ENCODE measurements at places on chromosomes 5 and 9. TPM values are rescaled to one million over a fixed set of nuclear protein-coding genes. Genes with fewer than 3 reads are reported as not detected.

DNA sequence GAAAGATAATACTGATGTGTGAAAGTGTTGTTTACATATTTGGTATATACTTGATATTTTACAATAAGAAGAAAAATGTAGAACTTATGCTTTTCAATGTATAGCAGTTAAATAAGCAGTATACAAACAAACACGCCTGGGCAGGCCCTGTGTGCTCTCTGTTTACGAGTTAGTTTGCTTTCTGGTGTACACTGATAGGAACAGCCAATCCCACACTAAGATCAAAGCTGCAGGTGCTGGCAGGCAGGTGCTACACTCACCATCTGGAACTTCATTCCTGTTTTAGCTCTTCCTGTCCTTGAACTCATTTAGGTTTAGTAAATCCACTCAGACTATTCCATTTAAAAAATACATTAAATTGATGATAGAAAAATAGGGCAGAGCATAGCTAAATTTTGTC lies 614.7 kb upstream of the ST8SIA4 start:
- no peak for DNase-seq

DNA sequence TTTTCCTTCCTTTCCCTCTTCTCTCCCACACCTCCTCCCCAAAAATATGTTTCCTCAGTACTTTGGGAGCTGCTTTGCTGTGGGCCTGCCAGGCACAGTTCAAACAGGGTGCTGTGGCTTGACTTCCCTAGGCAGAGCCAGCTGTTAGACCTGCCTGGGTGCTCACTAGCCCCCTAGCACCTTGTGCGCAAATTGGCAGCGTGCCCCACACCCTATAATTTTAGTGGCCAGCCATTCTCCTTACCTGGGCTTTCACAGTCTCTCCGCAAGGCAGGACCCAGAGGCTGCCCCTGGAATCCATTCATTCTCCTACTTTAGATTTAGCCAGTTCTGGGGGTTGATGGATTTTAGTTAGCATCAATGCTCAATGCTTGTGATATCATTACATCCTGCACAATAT lies 72.3 kb downstream of the ANGPTL2 start:
- DNase-seq, result no peak

- no peak for DNase-seq
Observed at GRCh38 chr5:138737494-138738265, 15.5 kb upstream of the CTNNA1 start.

DNA sequence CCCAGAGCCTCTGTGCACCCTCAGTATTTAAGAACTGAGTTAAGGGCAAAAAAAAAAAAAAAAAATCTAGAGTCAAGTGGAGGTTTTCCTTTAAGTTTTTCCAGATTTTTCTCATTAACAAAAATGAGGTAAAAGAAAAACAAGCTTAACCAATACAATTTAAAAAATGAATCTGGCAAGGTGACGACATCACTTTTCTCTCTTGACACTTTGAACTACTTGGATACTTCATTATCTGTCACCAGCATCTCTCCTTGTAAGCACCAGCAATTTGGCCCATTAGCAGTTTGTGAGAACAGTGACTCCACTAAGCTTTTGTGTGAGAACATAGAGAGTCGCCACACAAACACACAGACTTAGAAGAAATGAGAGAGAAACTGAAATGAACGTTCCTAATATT lies 345.7 kb upstream of the SLC30A5 start:
- no peak for DNase-seq

DNA sequence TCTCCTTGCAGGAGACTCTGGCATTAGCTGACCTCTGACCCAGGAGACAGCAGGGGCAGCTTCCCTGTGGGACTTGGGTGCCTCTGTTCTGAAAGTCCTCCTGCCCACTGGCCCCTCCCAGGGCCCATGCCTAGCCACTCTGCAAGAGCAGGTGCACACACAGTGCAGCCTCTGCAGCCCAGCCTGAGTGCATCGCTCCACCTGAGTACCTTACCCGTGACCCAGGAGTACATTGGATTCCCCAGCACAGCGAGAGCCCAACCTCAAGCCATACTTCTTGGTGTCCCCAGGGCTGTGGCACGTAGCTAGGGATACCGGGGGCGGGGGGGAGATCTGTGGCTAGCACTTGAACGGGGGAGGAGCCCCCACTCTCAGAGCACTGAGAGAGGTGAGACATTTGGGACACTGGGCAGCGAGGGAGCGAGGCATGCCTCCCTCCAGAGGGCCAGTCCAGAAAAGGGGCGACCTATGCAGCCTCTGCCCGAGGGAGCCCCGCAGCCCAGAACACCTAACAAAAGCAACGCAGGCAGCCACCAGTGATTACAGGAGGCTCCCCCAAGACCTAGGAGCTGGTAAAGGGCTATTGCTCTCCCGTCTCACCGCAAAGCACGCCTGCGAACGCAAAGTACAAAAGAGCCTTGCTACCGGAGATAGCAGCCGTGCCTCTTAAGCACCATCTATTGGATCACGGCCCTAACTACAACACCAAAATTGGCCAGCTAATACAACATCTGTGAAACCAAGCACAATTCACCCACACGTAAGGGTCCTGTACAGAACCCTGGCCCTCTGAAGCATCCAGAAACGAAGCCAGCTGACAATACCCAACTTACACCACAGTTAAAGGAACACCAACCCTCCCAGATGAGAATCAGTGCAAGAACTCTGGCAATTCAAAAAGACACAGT lies 826 bp upstream of the PRDM9 start:
- DNase-seq, result no peak

- DNase-seq, result no peak
Observed at GRCh38 chr5:140992828-140993227, 26.6 kb downstream of the PCDHAC2 start.

PCDHGA7 gene
- not detected for polyA plus RNA-seq

FEM1C gene
- polyA plus RNA-seq, result 1.6 TPM

RASEF gene
- polyA plus RNA-seq, result not detected

GRCh38 chr5:86894056-86894455 lies 276.3 kb downstream of the COX7C start:
- no peak for DNase-seq

PDZD2 gene
- 0.09 TPM for polyA plus RNA-seq

GRCh38 chr9:95028853-95029219 lies 288.7 kb downstream of the FANCC start:
- DNase-seq, result no peak

GRCh38 chr9:93897075-93897970 lies 57.8 kb downstream of the BARX1 start:
- no peak for DNase-seq

DNA sequence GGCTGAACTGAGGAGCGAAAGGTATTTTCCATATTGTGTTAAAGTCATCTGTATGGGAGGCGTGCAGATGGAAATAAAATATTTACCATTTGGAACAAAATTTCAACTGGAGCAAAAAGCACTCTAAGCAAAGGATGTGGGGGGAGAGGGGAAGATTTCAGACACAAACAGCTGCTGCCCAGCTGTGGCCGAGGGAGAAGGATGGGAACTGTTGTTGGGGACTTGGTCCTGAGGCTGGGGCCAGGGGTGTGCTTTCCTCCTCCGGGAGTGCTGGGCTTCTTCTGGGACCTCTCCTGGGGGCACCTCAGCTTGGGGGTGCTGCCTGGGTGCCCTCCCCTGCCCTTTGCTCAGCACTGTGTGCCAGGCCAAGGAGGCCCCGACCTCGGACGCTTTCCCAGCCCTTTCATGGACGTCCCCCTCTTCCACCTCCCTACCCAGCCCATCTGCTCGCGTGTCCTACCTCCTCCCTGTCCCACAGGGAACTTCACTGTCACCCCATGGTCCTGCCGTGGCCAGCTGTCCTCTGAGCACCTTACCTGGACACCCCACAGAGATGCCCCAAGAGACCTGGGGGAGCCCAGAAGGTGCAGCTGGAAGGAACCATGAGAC lies 101.9 kb upstream of the COL5A1 start:
- DNase-seq, result no peak

PCSK1 gene
- not detected for polyA plus RNA-seq

GRCh38 chr5:111227226-111227782 lies 3.1 kb downstream of the CAMK4 start:
- DNase-seq, result no peak

BTNL9 gene
- polyA plus RNA-seq, result 0.73 TPM

KCNV2 gene
- polyA plus RNA-seq, result not detected

DNA sequence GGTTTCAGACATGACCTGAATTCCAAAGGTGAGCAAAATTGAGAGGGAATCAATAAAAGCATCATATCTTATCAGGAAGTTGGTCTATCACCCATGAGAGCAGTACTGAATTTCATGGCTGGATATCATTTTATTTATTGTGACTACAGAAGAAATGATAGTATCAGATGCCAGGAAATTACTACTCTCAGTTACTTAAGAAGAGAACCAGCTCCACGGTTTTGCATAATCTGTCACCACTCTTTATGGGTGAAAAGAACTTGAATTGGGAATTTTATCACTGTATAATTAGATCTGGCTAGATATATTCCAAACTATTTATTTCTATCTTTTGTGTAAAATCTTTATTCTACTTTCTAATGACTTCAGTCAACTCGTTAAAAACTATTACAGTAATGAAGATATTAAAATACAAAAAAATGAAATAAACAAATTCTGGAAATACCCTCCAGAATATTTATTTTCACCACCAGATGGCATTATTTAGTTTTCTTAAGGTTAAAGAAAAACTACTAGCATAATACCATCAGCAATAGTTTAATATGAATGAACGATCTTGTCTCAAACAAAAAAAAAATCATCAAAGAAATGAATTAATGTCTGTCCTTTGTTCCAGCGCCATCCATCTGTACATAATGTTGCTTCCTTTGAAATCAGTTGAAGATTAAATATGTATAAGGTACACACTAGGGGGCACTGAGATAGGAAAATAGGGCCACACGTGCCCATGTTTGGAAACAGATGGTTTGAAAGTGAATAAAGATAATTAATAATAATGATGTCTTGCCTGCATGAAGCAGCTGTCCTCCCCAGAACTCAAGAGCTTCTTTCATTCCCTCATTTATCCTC lies 84.7 kb upstream of the SLCO6A1 start:
- DNase-seq, result peak; percentile 11

OGN gene
- polyA plus RNA-seq, result not detected

GPR21 gene
- polyA plus RNA-seq, result not detected

PCDHGB3 gene
- polyA plus RNA-seq, result not detected

GRCh38 chr9:7433508-7434292 lies 365.9 kb downstream of the DMAC1 start:
- DNase-seq, result no peak

GRCh38 chr5:88878976-88879375 lies 4.0 kb downstream of the MEF2C start:
- DNase-seq, result no peak

DNA sequence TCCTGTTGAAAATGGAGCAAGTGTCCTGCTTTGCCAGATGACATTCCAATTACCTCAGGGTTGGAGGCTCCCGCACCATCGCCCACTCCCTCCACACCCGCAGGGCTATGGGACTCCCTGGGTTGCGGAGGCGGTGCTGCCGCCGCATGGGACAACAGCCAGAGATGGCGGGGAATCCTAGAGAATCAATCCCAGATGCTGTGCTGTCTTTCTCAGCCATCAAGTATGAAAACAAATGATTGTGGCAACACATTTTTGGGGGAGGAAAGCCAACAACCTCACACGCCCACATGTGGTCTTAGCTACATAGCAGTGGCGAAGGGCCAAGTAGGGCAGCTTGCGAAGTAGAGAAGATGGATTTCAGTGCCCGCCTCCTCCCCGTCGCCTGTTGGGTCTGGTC lies 46.7 kb downstream of the IL31RA start:
- no peak for DNase-seq

DNA sequence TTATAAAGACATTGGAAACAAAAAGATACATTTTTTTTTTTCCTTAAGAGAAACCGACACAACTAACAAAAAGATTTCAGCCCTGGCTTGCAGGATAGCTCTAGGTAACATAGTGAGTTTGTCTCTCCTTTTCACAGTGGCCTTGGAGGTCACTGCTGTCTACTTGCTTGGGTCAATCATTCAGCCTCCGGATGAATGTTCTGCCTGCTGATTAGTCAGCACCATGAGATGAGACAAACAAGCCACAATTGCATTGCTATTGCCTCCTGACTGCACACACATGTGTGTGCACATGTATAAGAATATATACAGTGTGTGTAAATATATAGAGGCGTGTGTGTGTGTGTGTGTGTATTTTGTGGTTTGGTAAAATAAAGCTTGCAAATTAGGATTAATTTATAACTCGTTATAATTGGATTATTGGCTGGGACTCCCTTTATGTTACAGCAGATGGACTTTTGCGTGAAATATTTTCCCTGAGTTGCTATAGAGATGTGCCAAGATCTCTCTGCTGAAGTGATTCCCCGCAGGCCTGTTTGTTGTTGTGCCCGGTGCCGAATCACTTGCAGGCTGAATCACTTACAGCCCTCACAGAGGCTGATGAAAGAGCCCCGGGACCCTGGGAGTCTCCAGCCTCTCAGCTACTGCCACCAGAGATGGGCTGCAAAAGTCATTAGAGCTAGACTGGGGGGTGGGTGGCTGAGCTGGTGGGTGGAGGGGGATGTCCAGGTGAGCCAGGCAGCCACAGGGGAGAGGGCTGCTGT lies 161.2 kb downstream of the FGF18 start:
- no peak for DNase-seq

DRD1 gene
- not detected for polyA plus RNA-seq

GRCh38 chr9:78292716-78293497 lies 4.0 kb upstream of the PSAT1 start:
- no peak for DNase-seq

- DNase-seq, result no peak
Observed at GRCh38 chr5:103582364-103582763, 19.8 kb upstream of the NUDT12 start.

DNA sequence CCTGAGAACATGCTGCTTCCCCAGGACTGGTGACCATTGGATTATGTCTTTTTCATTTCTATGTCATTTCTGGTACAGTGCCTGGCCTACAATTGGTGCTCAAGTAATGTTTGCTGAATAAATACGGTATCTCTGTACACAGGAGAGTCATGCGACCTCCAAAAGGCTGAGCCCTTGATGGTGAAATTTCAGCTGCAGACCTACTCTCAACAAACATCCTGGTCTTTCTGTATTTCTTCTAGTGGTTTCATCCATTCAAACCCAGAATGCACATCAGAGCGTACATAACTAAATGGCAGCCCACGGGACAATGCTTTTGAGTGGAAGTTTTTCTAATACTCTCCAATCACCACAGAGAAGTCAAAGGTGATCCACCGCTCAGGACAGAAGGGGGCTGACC lies 62.6 kb upstream of the RPS23 start:
- no peak for DNase-seq

DNA sequence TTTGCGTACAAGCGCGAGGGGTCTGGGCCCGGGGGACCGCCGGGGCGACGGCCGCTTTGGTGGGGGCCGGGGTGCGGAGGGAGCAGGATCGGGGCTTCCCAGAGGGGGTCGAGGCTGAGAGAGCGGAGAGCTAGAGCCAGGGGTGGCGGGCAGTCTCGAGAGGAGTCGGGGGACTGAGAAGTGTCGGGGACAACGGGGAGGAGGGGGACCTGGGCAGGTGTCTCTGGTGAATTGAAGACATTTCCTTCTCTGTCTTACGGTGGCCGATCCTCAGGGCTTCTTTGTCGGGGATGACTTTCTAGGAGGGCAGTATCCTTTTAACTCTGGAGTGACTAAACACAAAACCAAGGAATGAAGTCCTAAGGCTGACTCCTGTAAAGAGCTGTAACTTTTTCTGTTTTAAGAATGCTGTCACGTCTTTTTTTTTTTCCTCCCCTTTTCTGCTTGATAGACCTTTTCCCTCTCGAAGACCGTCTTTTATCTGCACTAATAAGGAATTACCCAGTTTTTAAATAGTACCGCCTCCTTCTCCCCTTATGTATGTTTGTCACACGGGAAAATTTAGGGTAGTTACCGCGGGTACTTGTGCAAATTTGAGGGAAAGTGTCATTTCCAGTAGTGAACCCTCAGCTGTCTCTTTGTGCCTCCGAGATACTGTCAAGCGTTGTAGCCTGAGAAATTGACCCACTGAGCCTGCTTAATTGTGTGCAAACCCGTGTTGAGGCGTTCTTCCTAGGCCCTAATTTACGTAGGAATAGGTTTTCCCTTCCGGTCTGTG lies 822 bp downstream of the DENND4C start:
- DNase-seq, result no peak

SYNPO gene
- polyA plus RNA-seq, result 0.75 TPM

ORM1 gene
- polyA plus RNA-seq, result not detected

Data from naive B cell (primary cell).